Activated T-helper 17 cell treated with anti-CD3 and anti-CD28 coated beads, Interleukin-2, amount 50 U/mL, for 72 hours (primary cell): ENCODE measurements at places on chromosomes 5 and 9. TPM values are rescaled to one million over a fixed set of nuclear protein-coding genes. Genes with fewer than 3 reads are reported as not detected.
A peak's percentile ranks its signal among the peaks of the same experiment; 100 is the strongest.

Gene TMEM215
- not detected for total RNA-seq

Gene AGXT2
- total RNA-seq = not detected

Gene SLC1A1
- 0.45 TPM for total RNA-seq

Gene AGPAT2
- 15.6 TPM for total RNA-seq

Gene DDX4
- total RNA-seq = not detected

Gene MATR3
- 184 TPM for total RNA-seq

Gene MUSK
- not detected for total RNA-seq

Gene IARS1
- total RNA-seq = 130 TPM

Gene BAAT
- 0.08 TPM for total RNA-seq

Gene EIF4EBP3
- 11.8 TPM for total RNA-seq

Gene C5
- 1.8 TPM for total RNA-seq

Gene ERAP2
- total RNA-seq = 37.2 TPM

Gene CDC25C
- total RNA-seq = 11.5 TPM

DNA sequence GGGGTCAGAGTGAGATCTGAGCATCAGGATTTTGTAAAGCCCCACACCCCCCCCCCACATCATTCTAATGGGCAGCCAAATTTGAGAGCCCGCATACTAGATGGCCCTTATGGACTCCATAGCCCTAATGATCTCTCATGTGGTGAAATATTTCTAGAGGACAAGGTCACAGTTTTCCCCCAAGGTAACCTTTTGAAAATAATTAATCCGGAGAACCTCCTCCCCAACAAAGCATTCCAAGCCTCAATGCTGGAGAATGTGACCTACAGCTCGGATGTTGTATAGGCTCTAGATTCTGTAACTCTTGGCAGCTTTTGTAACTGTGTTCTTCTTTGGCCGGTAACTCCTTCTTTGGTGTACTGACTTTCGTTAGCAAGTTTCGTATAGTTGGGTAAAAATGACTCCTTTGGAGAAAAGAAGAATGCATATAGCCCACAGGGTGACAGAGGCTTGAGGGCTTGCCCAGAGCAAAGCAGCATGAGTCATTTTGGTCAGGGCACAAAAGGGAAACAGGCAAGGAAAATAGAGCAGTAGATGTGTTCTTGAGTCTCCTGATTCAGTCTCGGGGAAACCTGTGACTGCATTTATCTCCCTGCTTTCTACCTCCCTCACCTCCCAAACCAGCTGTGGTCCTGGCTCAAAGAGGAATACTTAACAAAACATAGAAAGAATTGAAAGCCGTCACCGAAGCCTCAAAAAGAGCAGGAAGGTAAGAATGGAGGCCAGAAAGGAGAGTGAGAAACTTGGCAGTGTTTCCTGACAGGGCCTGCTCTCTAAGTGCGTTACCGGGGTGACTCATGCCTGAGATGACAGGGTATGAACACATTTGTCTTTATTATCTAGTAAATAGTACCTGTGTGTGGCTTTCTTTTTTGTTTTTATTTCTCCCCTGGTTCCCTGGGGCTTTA lies 6.6 kb upstream of the XPA start:
- peak; percentile 93 for ATAC-seq

- no peak for ATAC-seq
Observed at GRCh38 chr5:10498350-10498749, 56.7 kb downstream of the ROPN1L start.

- ATAC-seq = peak; percentile 99
Observed at GRCh38 chr5:71887680-71888079, 168.6 kb downstream of the CARTPT start.

DNA sequence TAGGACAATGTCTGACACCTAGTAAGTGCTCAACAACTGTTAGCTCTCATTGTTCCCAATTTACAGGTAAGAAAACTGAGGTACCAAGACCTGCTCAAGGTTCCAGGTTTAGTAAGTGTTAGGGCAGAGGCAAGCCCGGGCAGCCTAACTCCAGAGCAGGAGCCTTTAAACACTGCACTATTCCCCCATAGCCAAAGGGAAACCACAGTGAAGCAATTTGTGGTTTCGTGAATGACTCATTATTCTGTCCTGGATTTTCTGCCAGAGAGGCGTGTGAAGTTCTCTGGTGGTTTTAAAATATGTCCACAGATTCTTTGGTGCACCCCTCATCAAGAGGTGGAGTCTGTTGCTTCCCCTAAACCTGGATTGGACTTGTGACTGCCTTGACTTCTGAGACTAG lies 1.0 kb upstream of the MCC start:
- peak; percentile 73 for ATAC-seq

GRCh38 chr5:76365561-76365960 lies 37.5 kb upstream of the IQGAP2 start:
- no peak for ATAC-seq

DNA sequence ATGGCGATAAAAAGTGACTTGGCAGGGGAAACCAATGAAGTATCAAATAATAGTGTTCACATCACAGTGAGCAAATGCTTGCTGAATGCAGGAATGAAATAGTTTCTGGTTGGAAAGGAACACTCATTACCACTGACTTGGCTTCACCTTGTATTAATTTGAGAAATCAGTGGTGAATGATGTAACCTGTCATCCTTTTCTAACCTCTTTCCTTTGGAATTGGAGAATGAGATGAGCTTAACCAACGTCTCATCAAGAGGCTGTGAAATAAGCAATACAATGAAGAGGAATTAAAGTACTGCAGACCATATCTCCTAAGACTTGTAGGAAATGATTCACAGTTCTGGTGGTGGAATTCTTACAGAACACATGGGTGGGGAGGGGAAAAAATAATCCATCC lies 192.2 kb downstream of the DMAC1 start:
- ATAC-seq = no peak

GRCh38 chr5:171492781-171493180 lies 73.3 kb downstream of the FGF18 start:
- ATAC-seq = no peak

GRCh38 chr5:137570070-137570469 lies 70.9 kb upstream of the SPOCK1 start:
- no peak for ATAC-seq

DNA sequence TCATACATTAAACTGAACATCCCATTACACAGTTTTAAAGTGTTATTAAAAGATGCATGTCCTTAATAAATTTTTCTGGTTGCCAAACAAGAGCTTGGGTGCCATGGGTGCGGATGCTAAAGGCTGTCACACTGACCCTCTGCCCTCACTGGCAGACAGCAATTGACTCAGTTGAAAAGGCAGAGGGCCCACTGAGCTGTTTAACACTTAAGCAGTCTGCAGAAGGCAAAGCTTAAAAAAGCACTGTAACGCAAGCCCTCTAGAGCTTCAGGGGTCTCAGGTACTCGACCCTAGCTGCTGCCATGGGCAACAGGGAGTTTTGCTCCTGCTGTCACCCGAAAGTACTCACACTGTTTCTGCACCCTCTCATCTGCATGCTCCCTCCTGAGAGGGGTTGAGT lies 726.4 kb upstream of the TYRP1 start:
- no peak for ATAC-seq

DNA sequence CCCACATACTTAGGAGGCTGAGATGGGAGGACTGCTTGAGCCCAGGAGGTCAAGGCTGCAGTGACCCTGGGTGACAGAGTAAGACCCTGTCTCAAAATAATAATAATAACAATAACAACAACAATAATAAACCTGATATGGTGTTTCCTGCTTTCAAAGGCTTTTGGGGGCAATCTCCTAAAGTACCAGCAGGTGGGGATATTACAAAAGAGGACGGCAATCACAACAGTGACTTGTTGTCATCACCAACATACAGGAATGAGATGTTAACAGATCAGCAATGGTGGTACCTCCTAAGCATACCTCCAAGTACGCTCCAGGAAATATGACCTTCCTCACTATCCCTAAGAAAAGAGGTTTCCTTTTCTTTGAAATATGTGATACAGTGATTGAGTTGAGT lies 91.1 kb upstream of the RNF180 start:
- ATAC-seq = no peak

- no peak for ATAC-seq
Observed at GRCh38 chr5:135355169-135355568, 43.9 kb downstream of the MACROH2A1 start.

- peak; percentile 98 for ATAC-seq
Observed at GRCh38 chr5:158819840-158820620, 279.7 kb downstream of the EBF1 start.

GRCh38 chr5:142597546-142598337 lies 88.1 kb downstream of the FGF1 start:
- ATAC-seq = peak; percentile 87

DNA sequence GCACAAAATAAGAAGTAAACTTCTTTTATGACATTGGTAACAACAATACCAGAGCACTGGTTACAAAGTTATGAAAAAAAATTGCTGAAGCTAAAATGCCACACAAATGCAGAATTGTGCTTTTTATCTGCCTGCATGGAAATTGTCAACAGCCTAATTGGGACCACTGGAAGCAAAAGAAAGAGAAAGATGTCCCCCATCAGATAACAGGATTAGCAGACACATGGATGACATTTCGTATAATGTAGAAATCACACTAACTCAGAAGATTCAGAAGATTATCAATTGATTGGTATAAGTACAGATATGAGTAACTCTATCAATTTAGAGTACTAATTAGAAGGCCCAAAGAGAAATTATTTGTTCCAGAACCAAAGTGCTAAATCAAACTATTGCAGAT lies 19.1 kb upstream of the FRMD3 start:
- ATAC-seq = no peak

GRCh38 chr9:129932303-129933151 lies 97.3 kb downstream of the USP20 start:
- peak; percentile 45 for ATAC-seq

- ATAC-seq = no peak
Observed at GRCh38 chr5:115402822-115403577, 106.5 kb upstream of the CCDC112 start.

- ATAC-seq = peak; percentile 42
Observed at GRCh38 chr5:129593525-129593924, 133.4 kb downstream of the ADAMTS19 start.
